ENCODE measurements at places on chromosomes 6 and 20.
A peak's percentile ranks its signal among the peaks of the same experiment; 100 is the strongest.

DNA sequence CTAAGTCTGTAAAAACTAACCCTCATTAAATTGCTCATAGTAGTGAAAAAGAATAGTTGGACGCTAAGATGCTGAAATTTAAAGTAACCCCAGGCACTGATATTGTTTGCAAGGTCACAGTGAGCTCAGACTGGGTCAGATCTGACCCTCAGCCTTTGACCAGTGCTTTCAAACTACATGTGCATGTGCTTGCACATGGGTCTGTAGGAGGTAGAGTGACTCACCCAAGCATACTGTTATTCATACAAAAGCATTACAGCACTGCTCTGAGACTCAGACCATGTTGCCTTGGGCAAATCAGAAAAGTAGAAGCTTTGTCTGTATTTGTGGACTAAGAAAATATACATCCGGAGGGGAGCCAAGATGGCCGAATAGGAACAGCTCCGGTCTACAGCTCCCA lies 326.4 kb upstream of the MARCKS start:
- no peak for DNase-seq

- no peak for DNase-seq
Measured at GRCh38 chr6:142152746-142153145, 5.7 kb downstream of the VTA1 start.

DNA sequence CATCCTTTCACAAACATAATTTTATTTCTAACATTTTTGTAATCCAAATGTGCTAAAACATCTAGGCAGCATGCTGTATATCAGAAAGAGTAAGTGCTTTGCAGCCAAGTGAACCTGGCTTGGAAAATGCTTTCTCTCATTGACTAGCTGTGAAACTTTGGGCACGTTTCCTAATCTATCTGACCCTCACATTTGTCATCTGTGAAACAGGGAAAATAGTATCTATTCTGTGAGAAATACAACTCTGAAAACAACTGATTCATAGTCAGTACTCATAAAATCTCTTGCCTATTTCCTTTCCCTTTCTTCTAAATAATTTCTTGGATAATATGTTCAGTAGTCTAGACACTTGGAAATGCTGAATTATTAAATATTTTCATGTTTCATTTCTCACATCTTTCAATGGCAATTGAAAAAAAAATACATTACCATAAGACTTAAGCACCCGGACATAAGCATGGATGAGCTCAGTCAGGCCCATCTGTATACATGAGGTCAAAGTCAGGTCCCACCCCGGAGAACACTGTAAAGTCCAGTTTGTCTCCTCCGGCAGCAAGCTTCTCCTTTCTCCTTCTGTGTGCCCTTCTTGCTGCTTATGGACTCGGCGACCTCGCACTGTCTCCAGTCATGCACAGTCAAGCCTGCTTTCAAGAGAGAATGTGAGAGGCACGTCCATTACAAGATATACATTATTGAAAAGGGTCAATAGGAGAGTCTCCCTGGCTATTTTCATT lies 455.0 kb upstream of the SOX4 start:
- DNase-seq, result peak; percentile 24

DNA sequence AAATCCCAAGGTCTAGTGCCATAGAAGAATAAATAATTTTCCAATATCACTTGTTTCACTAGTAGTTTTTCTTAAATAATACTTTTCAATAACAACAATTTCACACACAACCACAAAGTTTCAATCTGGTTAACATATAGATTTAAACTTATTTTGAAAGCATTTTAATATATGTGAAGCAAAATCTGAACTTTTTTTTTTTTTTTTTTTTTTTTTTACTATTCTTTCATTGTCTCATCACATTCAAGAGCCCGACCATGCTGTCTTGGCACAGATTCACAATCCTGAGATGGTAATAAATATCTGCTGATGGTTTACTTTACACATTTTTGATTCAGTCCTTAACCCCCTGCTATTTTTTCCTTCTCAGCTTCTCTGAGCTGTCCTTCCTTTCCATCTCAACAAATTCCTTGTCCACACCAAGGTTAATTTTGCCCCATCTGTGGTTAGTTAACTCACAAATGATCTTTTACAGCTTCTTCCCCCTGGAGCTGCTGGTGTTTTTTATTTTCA lies 262.8 kb downstream of the TMEM242 start:
- no peak for DNase-seq

- no peak for DNase-seq
Measured at GRCh38 chr20:2178318-2179232, 76.9 kb downstream of the STK35 start.

GRCh38 chr20:61733891-61734732 lies 331.6 kb downstream of the TAF4 start:
- no peak for DNase-seq

DNA sequence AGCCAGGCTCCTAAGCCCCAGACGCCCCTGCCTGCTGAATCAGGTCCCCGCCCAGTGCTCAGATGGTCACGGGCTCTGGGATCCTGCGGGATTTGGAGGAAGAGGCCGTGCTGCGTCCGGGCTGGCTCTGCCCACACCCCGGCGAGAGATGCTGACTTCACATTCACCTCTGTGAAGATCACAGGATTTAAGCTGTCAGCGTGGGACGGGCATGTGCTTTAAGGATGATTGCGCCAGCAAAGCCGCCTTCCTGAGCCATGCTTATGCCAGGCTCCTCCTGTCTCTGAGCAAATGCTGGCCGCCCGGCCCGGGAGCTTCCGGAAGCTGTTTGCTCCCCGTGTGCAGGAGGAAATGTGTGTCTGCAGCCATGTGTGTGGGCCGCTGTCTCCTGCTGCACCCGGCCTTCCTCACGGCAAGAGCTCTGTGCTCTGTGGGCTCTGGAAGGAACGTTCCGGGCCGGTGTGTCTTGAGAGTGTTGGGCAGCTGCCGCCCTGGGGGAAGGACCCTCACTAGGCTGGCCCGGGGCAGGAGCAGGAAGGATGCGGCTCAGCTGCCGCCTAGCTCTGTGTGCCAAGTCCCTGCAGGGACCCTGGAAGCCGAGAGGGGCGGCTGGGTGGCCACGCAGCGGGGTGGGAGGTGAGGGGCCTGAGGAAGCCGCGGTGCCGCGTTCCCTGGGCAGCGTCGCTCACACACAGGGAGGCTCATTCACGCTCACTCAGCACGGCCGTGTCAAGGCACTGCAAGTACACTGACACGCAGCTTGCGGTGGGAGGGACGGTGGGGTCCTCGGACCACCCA lies 19.0 kb upstream of the BHLHE23 start:
- DNase-seq, result no peak

- DNase-seq, result no peak
Measured at GRCh38 chr20:54668271-54669039, 193.1 kb downstream of the DOK5 start.

- no peak for DNase-seq
Measured at GRCh38 chr6:92922216-92922806, 497.0 kb downstream of the EPHA7 start.

DNA sequence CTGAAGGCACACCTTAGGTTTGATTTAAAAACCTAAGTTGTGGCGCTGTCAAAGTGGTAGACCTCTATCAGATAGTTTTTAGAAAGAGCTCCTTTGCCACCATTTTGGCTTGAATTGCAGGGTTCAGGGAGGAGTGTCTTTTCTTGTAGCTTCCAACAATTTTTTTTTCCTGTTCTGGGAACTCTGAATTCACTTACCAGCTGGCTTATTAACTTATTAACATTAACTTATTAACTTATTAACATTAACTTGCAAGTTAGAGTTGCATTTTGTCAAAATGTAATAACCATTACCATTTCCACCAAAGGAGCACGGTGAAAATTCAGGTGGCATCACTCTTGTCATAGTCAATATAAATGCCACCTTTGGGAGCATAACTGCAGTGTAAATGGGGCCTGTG lies 181.9 kb downstream of the ISM1 start:
- DNase-seq, result no peak

GRCh38 chr6:35059596-35060345 lies 81.4 kb downstream of the TCP11 start:
- DNase-seq, result peak; percentile 76

DNA sequence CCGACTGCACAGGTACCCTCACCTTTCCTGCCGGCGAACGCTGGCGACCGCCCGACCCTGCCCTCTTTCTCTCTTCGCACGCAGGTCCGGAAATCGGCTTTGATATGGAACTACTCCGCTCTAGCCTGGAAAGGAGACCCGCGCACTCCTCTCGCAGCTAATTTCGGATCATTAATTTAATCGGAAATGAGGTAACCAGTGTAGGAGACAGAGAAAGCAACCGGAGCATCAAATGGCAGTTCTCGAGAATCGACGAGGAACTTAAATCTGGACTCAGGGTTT lies 949 bp upstream of the ATXN1 start:
- no peak for DNase-seq

- no peak for DNase-seq
Measured at GRCh38 chr20:29079769-29080690, 2177.4 kb upstream of the DEFB115 start.

- peak; percentile 90 for DNase-seq
Measured at GRCh38 chr6:73521351-73521985, 636 bp upstream of the EEF1A1 start.

DNA sequence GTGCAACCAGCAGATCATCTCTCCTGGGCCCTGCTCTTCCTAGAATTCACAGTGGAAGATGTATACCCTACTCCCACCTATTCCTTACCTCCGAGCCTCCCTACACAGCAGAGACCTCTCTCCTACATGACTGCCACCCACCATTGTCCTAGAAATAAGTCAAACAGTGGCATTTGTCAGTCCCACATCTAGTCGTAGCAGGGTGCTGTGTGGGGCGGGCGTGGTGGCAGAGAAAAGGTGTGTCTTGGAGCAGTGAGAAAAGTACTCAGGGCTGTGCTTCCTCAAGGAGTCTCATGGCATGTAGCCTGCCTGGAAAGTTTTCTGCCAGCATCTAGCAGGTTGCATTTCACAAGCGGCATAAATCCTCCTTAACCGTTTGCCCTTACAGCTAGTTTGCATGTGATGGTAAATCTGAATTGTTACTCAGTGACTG lies 59.4 kb upstream of the PTGIS start:
- DNase-seq, result no peak

- DNase-seq, result no peak
Measured at GRCh38 chr20:56217829-56218228, 30.7 kb upstream of the MC3R start.

GRCh38 chr6:130754786-130755367 lies 72.3 kb upstream of the SMLR1 start:
- no peak for DNase-seq

DNA sequence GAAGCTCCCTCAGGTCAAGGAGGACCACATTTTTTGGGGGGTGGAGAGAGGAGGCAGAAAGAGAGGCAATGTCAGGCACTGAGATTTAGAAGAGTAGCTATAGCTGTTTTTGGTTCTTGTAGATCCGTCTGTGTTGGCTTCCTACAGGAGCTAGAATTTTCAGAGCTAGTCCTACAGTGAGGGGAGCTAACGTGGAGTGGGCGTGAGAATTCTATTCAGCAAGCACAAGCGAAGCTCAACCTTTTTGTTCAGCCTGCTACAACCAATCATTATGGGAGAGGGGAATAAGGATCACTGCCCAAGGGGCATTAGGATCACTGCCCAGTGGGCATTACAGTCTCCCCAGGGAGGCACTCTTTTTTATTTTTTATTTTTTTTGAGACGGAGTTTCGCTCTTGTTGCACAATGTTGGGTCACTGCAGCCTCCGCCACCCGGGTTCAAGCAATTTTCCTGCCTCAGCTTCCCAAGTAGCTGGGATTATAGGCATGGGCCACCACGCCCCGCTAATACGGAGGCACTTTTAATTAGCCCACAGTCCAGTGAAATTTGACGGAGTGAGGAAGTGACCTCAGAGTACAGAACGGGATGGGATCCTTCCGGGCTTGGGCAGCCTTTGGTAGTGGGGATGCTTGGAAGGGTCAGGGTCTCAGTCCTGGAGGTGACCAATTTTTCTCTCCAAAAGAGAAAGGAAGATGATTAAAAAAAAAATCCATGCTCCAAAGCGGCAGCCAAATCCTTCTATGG lies 1.1 kb upstream of the PANK2 start:
- DNase-seq, result no peak

DNA sequence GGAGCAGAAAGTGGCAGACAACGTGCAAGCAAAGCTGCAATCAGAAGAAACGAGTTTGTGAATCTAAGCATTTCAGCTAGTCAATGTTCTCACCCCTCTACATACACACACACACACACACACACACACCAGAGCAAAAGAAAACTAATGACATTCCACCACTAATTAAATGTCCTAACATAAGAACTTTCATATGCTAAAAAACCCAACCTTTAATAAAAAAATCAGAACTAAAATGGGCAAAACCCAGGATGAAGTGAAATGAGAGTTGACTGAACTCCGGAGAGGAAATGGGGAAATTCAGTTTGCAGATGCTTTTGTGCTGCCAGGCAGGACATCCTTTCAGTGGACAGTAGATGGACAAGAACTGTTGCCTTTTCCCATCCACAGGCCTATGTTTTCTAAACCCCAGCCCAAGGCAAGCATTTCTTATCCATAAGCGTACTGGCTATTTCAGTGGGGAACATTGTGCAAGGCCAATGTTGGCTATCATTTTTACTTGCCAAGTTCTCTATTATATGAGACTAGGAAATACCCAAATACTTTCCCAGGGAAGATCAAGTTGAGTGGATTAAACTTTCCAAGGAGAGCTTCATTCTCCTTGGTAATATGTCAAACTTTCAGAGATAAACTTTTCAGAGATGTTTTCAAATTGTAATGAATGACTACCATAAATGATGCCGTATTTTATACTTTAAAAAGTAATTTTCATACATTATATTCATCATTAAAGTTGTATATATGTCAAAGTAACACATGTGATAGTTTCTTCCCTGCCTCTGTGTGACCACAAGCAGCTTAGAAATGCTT lies 27.3 kb downstream of the RIN2 start:
- DNase-seq, result peak; percentile 64

DNA sequence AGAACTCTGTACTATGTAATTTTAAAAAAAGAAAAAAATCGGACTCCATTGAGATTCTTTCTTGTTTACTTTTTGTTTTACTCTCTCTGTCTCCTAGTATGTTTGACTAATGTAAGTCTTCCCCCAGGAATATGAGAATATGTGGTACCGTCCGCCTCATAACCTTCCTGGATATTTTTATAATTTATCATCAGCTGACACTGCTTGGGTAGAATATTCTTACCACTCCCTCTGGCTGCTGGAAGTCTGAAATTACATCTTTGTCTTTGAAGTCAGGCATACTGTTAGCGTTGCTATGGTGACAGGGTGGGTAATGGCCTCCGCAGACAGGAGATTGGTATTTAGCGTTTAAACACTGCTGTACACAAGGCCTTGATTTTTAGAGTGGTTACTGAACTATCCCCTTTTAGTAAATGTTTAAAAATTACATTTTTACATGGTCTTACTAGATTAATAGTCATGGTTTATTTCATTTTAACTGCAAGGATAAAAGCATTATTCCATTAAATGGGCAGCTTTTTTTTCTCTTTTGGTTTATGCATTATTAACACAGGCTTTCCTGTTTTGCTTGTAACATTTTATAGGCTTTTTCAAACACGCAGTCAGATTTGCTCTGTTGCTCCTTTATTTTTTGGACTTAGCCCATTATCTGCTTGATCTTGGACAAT lies 176.4 kb downstream of the ARID1B start:
- peak; percentile 38 for DNase-seq

GRCh38 chr20:49483696-49484123 lies 1.2 kb upstream of the KCNB1 start:
- no peak for DNase-seq

DNA sequence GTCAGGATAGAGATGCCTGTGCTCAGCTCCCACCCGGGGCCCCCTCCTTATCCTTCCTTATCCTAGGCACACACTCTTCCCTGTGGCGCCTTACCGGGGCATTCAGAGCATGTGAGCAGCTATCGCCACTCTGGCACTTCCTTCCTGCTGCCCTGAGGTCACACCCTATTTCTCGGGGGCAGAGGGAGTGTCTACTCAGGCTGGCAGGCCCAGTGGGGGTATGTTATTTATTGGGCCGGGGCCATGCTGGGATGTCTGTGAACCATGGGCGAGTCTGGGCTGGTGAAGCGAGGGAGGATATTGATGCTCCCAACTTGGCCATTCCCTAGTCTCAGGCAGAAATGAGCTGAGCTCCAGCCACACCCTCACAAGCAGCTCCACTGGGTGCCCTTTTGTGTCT lies 3.9 kb upstream of the LY6G6D start:
- DNase-seq, result no peak

All from pons (tissue), 1 donor.